D721Med (cell line): ENCODE measurements at places on chromosomes 7 and 10.

GRCh38 chr10:30849231-30850035 is 182.2 kb downstream of the ZNF438 start:
- DNase-seq: no peak

GRCh38 chr10:69952821-69953221 is 99.8 kb upstream of the MACROH2A2 start:
- DNase-seq: no peak

GRCh38 chr10:34904191-34904590 is 89.1 kb upstream of the PARD3 start:
- no peak for DNase-seq

GRCh38 chr7:108291791-108292440 is 161.8 kb upstream of the LAMB4 start:
- DNase-seq: no peak

DNA sequence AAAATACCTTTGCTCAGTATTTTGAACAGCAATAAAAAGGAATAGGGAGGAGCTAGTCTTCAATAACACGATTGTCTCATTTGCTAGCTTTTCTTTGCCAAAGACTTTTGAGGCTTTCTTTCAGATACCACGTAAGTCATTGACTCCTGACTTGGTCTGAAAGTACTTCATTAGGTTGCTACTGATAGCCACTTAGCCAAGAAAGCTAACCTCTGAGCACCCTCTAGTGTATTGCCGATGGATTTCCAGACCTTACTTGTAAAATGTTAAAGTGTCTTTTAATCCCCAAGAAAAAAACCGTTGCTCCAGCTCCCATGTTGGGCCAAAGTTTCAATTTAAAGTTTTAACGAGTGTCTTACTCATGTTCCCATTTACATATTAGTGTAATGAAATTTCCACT is 63.4 kb upstream of the STRIP2 start:
- DNase-seq: no peak

DNA sequence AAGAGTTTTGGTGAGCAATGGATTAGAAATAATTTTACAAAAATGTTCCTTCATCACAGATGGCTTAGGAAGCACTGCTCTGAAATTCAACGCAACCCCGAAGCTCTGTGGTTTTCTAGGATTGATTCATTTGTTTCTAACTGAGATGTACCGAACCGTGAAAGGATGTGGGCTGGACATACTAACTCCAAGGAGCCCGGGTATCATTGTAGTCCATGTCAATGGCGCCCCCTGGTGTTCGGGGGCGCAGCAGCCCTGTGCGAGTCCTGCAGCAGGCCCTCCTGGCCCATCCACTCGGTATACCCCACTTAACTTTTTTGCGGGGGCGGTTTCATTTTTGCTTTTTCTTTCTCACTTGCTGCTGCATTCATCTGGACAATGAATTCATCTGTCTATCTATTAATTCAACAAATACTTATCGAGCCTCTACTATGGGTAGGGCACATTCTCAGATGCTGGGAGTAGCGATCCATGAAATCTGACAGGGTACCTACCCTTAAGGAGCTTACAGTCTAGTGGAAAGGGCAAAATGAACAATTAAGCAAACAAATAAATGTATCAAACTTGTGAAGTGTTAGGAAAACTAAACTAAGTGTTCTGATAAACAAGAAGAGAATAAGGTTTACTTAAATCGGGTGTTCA is 25.2 kb upstream of the ITPRID1 start:
- no peak for DNase-seq

GRCh38 chr10:32627183-32627582 is 181.2 kb downstream of the CCDC7 start:
- no peak for DNase-seq

DNA sequence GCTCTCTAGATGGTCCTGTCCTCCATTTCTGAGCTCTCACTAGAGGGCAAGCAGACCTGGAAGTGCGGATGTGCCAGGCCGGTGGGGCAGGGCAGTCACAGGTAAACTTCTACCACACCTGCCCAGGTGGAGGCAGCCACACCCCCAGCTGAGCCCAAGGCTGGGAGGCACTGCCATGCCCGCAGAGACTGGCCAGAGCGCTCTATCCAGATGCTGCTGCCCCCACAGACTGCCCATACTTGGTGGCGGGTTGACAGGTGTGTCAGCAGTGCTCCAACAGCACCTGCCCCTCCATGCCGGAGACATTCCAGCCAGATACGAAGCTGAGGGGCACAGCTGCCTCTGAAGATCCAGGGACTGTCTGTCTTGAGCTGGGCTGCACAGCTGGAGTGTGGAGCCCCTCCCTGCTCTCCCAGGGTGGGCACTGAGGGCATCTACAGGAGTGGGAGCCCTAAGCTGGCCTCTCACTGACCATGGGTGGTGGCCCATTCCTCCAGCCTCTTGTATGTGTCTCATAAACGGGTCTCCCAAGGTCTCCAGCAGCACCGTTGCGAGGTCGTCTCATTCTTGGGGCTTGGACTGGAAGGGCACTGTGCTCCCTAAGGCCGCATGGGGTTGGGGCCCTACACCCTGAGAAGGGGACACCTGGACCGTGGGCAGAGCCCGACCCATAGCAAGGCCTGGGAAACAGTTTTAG is 38.2 kb upstream of the PPIF start:
- DNase-seq: no peak

GRCh38 chr7:26614503-26614902 is 249.9 kb downstream of the SKAP2 start:
- DNase-seq: no peak

DNA sequence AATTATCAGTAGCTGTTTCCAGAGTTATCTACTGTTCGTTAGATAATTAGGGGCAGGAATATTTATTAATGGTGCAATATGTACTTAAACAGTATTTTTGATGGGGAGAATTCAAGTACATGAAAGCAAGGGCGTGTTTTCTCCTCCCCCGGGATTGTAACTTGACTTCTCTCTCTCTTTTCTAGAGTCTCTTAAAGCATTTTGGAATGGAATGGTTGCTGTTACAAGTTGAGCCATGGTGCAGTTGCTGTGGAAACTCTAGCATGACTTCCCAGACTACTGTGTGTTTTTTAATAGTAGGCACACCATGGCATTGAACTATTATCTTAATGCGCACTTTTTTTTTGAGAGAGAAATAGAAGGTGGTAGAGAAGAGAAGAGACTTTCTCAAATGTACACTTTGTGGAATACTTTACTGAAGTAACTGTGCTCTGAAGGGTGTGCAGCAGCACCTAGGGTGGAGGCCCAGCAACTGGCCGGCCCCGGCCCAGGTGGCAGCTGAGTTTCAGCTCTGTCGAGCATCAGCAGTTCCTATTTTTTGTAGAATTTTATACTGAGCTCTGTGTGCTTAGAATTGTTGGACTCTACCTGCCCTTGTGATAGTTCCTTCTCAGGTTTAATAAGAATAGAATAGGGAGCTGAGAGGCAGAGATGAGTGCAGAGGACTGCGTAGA is 64.4 kb downstream of the CCNY start:
- no peak for DNase-seq

- DNase-seq: no peak
These were observed 177.6 kb downstream of the PARD3 start for GRCh38 chr10:34637418-34637911.

- DNase-seq: no peak
These were observed 8.1 kb upstream of the GPR85 start for GRCh38 chr7:113094517-113095249.

GRCh38 chr10:49023752-49024151 is 84.1 kb upstream of the LRRC18 start:
- DNase-seq: no peak

GRCh38 chr10:2856598-2856997 is 210.8 kb upstream of the PFKP start:
- no peak for DNase-seq

GRCh38 chr10:15460661-15461060 is 89.6 kb upstream of the FAM171A1 start:
- DNase-seq: no peak

DNA sequence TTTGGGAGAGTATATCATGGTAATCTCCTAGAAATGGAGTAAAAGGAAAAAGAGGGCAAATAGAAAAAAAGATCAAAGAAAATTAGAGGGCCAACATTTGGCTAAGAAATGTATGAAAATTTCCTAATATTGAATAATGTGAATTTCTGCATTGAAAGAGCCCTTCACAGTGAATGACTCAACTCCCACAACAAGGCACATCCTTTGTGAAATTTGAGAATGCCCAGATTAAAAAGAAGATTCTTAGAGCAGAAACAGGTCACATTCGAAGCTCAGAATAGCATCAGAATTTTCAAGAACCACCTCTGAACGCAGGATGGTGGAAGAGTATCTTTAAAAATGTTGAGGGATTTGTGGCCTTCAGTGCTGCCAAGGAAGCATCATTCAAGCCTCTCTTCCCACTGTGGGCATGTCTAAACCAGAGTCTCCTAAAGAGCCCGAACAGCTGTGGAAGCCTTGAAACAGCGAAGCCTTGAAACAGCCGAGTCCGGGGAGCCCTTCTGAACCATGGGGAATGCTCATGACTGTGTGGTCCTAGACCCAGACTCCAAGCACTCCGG is 43.6 kb downstream of the GUSB start:
- no peak for DNase-seq

- no peak for DNase-seq
These were observed at the start of gene GPR22 for GRCh38 chr7:107469929-107470328. Gene GPR22, plus strand, starts transcription at chr7:107470057. Its CDS starts 4,004 bp downstream, at chr7:107474061.

GRCh38 chr7:74018246-74018895 is 9.6 kb upstream of the ELN start:
- no peak for DNase-seq

- no peak for DNase-seq
These were observed 9.3 kb downstream of the RCC1L start for GRCh38 chr7:75064291-75064690.

GRCh38 chr7:2383543-2384274 is 19.7 kb upstream of the CHST12 start:
- DNase-seq: peak; percentile 90

DNA sequence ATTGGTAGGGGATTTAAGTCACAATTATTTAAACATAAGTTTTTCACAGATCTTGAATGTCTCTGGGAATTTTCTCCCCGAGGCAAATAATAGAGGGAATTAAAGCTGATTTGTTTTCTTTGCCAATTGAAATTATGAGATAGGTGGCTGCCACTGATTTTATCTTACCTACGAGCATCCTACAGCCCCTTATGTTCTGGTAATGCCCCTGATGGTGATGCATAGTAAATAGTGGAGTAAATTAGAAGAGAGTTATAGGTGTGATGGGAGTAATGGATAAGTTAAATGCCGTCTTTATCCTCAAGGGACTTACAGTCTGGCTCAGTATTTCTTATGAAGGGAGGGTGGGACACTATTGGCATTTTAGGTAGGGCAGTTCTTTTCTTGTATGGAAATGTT is 58.1 kb downstream of the HDAC9 start:
- DNase-seq: no peak

- no peak for DNase-seq
These were observed 54.2 kb downstream of the CRPPA start for GRCh38 chr7:16367115-16367514.

GRCh38 chr7:151697942-151698341 is 178.2 kb upstream of the RHEB start:
- DNase-seq: no peak

DNA sequence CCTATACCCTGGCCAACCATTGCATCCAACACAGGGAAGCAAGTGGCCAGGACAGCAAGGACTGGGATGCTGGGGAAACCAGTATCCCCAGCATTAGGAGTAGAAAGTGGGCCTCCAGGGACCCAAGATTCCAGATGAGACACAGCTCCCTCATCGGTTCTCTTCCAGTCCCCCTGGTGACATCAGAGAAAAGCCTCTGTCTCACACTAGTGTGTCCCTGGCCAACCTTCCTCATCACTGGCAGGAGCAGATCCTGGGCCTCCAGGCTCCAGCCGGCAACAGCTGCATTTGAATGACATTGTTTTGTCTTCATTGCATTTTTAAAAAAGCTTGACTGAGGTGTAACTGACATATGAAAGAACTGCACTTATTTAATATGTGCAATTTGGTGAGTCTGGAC is 177.3 kb upstream of the LYZL2 start:
- DNase-seq: no peak

GRCh38 chr10:53298443-53298842 is 525.9 kb upstream of the MBL2 start:
- no peak for DNase-seq

GRCh38 chr10:91444211-91445182 is 34.4 kb downstream of the HECTD2 start:
- DNase-seq: no peak

GRCh38 chr10:122730238-122730637 is 30.6 kb upstream of the C10orf120 start:
- no peak for DNase-seq

DNA sequence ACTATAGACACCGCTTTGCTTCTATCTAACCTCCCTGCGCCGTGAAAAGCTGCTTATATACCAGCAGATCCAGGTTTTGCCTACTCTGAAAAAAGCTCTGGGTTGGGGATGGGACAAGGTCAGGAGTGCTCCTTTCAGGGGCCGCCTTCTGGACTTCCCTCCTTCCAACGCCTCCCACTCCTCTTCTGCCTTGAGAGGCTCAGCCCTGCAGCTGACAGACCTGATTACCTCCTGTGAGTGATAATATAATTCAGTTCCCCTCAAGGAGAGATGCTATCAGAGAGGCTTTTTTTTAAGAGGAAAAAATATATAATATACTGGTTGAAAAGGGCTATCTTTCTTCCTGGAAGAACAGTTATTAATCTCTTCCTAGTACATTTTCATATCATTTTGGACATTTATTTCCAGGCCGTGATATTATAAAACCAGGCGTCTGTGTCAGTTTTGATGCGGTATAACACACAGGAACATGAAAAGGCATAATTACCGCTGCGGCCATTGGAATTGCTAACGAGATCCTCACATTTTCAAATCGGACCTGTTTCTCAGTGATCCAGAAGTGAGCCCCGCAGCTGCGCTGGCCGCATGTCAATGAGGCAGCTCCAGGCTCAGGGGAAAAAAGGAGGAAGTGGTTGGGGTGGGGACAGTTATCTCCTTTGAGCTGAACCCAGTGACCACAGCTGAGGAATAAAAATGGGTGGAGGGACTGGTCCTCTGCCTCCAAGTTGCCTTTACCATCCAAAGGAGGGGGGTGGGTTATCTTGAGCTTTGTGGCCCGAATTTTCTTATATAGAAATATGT is 457.1 kb downstream of the TYW1 start:
- no peak for DNase-seq

DNA sequence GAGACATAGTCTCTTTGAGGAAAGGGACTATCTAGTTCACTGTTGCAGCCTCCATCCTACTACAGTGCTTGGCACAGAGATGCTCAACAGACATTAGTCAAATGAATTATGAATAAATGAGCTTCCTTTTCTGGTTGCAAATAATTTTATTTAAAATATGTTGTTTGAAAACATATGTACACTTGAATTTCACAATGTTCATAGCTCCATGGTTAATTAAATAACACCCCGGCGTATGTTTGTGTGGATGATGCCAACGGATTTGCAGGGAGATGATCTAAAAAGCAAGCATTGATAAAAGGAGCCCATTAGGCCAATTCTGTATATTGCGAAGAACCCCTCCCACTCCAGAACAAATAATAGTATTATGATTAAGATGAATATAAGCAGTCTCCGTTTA is 47.8 kb upstream of the ORC5 start:
- no peak for DNase-seq
